ENCODE measurements at places on chromosomes 3 and 15.

DNA sequence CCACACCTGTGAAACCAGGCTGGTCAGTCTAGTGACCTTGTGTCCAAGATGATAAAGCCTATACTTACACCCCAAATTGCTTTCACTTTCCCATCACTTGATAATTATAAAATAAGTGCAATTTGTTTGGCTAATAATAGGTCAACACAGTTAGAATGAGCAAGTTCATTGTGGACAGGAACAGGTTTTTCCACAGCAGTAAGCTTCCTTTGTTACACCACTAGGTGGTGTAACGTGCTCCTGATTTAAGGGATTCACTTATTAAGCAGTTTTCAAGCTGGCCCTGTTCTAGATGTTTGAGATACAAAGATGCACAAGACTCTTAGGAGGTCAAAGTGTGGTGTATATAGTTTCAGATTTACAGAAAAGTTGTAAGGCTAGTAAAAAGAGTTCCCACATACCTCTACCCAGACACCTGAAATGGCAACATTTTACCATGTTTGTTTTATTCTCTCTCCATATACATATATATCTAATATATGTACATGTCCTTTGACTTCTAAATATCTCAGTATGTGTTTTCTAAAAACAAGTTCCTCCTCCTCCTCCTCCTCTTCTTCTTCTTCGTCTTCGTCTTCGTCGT lies 6.8 kb upstream of the MFSD1 start:
- DNase-seq, result no peak

DNA sequence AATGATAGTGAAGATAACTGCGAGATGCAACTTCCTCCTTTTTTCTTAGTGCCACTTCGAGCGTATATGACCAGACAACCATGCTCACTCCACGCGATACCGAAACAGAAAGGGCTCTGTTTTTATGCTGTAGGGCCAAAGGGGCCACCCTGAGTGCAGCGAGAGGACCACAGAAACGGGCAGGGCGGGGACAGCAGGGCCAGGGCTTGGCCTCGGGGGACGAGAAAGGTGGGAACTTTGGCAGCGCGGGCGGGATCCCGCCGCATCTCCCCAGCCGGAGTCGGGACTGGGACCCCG lies 483 bp downstream of the VPS13C start:
- DNase-seq, result no peak

GRCh38 chr3:168977716-168978374 lies 685.7 kb downstream of the MECOM start:
- no peak for DNase-seq

- DNase-seq, result no peak
Observed at GRCh38 chr3:184145111-184145524, 10.0 kb downstream of the EIF2B5 start.

DNA sequence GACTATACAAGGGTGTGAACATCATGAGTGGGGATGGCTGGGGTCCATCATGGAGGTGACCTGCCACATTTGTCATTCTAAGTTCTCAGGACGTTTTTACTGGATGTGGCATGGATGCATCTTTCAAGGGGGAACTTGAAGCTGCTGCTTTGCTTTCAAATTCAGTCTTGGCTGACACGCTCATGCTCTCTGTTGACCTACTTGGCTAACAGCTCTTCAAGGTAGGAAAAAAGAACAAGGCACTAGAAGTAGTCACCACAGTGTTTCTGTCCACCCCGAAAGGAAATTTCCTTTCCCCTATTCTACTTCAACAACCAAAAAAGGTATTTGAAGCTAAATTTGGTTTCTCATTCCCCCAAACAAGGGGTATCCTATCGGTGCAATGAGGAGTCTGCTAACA lies 15.0 kb downstream of the STIMATE start:
- no peak for DNase-seq

Data from coronary artery (tissue), 2 donors.